ENCODE measurements at places on chromosomes 1 and 21.

DNA sequence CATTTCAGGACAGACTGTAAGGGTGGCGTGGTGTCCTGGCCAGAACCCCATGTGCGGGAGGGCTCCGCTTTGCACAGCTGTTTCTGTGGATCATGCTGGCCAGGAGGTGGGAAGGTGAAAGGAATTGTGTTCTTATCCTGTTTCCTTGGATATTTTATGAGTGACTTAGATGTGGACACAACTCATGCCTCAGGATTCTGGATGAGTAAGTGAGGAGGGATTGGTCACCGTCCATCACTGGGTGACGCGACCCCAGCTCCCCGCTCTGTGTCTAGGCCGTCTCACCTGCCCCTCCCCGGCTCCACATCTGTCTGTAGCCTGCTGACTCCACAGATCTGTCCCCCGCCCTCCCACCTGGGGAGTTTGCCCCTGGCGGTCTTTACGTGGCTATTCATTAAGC is 48.8 kb downstream of the PIK3CD start:
- no peak for DNase-seq

DNA sequence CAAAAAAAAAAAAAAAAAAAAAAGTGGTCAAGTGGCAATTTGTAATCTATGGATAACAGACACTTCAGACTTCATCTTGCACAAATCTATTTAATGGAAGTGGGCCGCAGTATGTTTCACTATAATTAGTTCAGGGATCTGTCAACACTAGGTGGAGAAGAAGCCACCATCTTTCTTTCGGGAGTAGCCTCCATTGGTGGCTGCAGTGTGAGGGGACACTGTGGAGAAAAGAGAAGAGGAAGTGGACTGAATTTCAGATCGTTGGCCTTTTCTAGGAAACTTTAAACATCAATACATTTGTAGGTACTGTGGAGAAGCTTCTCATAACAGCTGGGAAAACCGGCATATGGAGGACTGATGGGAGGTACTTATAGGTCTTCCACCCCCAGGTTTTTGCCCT is 8.0 kb upstream of the ELAPOR1 start:
- no peak for DNase-seq

GRCh38 chr1:224407571-224408293 is 26.9 kb downstream of the WDR26 start:
- DNase-seq: no peak

DNA sequence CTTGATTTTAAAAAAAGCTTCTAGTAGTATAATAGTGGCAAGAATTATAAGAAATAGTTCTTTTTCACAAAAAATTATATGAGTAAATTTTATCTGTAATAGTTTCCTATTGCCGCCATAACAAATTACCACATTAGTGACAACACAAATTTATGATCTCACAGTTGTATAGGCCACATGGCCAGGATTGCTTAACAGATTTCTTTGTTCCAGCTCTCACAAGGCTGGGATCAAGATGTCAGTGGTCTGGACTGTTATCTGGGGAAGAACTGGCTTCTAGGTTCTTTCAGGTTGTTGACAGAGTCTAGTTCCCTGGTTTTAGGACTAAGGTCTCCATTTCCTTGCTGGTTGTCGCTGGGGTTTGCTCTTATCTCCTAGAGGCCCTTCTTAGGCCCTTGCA is 236.4 kb downstream of the USP25 start:
- no peak for DNase-seq

DNA sequence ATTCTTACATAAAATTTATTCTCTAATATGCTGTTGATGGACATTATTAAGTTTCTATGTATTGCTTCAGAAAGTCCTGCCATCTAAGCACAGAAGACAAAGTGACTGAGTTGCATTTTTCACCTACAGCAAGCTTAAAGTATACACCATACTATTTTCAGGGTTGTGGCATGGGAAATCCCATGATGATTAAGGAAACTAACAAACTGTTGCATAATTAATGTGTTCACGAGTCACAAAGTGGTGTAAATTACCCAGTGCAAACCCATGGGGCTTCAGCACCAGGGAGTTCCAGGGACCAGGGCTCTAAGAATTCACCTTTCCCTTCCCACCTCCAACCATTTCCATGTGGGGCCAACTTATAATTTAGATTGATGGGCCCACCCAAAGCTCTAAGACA is 81.9 kb upstream of the NR5A2 start:
- no peak for DNase-seq

GRCh38 chr1:230189341-230189740 is 122.3 kb downstream of the GALNT2 start:
- DNase-seq: peak; percentile 86

DNA sequence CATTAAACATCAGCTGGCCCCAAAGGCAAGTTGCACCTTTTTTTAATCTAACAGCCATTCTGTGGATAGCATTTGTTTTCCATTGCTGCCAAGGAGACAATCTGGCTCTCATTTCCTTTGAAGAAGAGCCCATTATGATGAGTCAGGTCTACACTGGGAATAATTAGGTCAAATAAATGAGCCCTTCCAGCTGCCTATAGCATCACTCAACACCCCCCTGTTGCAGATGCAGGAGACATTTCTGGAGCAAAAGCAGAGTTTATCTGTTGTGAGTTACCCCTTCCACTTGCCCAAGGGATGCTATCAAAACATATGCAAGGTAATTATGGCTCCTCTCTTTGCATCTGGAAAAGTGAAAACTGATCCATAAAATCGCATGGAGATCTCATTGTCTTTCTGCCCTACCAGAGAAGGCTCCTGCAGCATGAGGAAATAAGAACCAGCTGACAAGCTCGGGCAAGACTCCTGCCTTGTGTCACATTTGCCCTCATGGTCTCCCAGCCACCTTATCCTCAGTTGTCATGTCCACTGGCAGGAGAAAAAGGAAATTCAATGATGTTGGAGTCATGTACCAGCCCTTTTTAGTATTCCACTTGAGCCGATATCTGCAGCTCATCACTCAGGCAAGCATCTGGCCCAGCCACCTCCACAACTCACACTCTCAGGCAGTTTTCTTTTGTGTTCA is 135.9 kb downstream of the SLC30A10 start:
- DNase-seq: peak; percentile 17

- no peak for DNase-seq
These were observed 45.9 kb downstream of the NIBAN1 start for GRCh38 chr1:184928394-184928793.

DNA sequence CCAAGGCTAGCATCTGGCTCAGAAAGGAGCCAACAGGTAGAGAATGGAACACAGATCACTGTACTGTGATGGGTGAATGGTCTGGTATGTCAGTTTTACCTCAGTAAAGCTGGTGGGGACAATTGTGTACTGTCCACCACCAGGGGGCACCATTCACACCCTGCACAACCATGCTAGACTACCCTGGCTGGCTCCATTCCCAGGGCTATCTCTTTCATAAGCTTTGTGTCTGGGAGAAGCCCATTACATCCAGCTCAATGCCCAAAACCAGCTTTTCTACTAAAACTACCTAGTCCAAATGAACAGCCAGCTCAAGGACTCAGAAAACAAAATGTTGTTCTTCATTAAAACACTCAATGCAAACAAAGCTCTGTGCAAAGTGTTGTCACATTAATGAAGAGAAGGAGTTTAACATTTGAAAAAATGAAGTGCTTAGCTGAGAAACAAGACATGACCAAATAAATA is 62.0 kb upstream of the RASAL2 start:
- peak; percentile 46 for DNase-seq
